T-helper 9 cell (primary cell): ENCODE measurements at places on chromosomes 16 and 17.

- no peak for DNase-seq
Observed at GRCh38 chr17:40720899-40721298, 17.3 kb upstream of the KRT24 start.

GRCh38 chr16:75043175-75043895, 44.5 kb downstream of the ZNRF1 start:
- DNase-seq, result no peak

GRCh38 chr16:84672276-84673202, 24.2 kb downstream of the KLHL36 start:
- DNase-seq, result peak; percentile 89

GRCh38 chr17:27862004-27862403, 31.2 kb downstream of the LYRM9 start:
- DNase-seq, result no peak

GRCh38 chr16:51981725-51982124, 565.2 kb downstream of the TOX3 start:
- no peak for DNase-seq

GRCh38 chr17:78497115-78497540, 80.1 kb downstream of the DNAH17 start:
- DNase-seq, result peak; percentile 43
